ENCODE measurements at places on chromosomes 11 and 22.

GRCh38 chr22:41732096-41732772 is 32.9 kb downstream of the MEI1 start:
- no peak for DNase-seq

DNA sequence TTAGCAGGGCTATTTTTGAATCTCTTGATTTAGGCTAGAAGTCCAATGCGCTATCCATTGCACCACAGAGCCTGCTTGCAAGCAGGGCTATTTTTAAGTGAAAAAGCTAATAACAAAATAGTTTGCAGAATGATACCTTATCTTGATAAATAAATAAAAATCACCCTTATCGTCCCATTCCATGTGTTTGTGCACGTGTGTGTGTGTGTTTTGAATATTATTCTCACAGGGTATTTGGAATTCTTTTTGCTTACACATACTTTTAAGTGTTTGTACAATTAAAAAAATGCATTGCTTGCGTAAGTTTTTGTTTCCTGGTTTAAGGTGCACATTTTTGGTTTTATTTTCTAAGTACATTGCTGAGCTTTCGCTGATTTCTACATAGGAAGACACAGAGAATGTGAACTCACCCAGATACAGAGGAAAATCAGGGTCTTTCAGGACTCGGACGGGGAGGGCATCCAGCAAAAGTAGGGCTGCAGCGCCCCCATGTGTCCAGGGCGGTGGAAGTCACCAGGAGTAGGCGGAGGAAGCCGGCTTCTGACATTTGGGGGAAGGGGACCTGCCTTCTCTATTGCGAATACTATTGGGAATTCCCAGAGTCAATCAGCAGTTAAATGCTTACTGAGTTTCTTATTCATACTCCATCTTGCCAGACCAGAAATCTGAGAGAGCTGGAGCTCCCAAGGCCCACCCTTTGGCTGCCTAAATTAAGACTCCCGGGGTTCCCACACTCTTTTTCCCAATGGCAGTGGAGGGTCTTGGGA is 27.3 kb downstream of the SLC1A2 start:
- peak; percentile 74 for DNase-seq

DNA sequence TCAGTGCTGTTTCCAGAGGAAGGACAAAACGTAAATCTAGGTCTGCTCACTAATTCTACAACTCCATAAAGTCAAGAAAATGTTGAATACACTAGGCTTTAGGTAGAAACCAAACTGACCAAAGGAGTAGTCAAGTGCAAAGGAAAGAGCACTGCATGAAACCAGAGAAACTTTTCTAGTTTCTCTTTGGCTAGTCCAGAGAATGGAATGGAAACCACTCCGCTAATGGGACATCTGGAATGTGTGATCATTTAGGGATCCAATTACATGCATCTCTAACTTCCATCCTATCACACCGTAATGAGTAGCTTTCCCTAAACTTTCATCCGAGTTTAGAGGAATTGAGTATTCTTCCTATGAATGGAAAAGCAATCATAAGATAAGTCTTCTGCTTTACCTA is 2.4 kb downstream of the OR52M1 start:
- DNase-seq = no peak

DNA sequence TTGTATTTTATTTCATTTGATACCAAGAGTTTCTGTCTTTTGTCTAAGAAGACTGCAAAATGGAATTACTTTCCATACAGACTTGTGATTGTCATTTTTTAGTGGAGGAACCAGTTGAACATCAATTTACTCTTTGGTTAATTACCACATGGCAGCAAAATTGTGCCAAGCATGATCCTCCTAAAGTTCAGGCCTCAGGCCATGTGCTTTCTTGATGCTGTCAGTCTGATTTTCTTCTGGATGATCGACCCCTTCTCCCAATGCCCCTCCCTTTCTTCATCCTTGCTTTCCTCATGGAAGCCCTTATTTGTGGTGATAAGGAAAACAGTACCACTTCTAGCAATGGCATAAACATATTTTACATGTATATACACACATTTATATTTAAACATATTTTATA is 76.2 kb downstream of the SVIP start:
- DNase-seq = no peak

GRCh38 chr11:64778223-64778472 is 194 bp downstream of the SF1 start:
- DNase-seq = no peak

DNA sequence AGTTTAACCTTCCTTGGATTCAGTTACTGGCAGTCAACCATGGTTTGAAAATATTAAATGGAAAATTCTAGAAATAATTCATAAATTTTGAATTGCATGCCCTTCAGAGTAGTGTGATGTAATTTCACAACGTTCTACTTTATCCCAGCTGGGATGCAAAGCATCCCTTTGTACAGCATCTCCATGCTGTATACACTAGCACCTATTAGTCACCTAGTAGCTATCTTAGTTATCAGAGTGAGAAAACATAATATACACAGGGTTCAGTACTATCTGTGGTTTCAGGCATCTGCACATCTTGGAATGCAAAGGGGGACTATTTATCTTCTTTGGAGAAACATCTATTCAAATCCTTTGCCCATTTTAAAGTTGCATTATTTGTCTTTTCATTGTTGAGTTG is 30.8 kb downstream of the CBL start:
- no peak for DNase-seq

DNA sequence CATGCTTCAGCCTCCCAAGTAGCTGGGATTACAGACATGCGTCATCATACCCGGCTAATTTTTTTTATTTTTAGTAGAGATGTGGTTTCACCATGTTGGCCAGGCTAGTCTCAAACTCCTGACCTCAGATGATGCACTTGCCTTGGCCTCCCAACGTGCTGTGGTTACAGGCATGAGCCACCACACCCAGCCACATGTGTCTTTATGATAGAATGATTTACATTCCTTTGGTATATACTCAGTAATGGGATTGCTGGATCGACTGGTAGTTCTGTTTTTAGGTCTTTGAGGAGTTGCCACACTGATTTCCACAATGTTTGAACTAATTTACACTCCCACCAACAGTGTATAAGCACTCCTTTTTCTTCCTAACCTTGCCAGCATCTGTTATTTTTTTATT is 276.2 kb downstream of the METTL15 start:
- DNase-seq = no peak

DNA sequence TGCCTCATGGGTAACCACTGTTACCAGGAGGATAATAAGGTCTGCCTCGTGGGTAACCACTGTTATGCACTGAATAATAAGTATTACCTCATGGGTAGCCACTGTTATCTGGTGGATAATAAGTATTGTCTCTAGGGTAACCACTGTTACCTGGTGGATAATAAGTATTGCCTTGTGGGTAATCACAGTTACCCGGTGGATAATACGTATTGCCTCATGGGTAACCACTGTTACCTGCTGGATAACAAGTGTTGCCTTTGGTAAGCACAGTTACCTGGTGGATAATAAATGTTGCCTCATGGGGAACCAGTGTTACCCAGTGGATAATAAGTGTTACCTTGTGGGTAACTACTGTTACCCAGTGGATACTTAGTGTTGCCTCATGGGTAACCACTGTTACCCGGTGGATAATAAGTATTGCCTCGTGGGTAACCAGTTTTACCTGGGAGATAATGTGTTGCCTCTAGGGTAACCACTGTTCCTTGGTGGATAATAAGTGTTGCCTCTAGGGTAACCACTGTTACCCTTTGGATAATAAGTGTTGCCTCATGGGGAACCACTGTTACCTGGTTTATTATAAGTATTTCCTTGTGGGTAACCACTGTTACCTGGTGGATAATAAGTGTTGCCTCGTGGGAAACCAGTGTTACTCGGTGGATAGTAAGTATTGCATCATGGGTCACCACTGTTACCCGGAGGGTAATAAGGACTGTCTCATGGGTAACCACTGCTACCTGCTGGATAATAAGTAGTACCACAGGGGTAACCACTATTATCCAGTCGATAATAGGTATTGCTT is 10.6 kb upstream of the NXPE4 start:
- DNase-seq = no peak

GRCh38 chr22:16965560-16965959 is 42.5 kb downstream of the GAB4 start:
- no peak for DNase-seq

GRCh38 chr11:8093931-8094575 is 13.0 kb downstream of the TUB start:
- DNase-seq = no peak

- peak; percentile 77 for DNase-seq
These were observed 6.3 kb upstream of the FADS3 start for GRCh38 chr11:61897387-61898246.

DNA sequence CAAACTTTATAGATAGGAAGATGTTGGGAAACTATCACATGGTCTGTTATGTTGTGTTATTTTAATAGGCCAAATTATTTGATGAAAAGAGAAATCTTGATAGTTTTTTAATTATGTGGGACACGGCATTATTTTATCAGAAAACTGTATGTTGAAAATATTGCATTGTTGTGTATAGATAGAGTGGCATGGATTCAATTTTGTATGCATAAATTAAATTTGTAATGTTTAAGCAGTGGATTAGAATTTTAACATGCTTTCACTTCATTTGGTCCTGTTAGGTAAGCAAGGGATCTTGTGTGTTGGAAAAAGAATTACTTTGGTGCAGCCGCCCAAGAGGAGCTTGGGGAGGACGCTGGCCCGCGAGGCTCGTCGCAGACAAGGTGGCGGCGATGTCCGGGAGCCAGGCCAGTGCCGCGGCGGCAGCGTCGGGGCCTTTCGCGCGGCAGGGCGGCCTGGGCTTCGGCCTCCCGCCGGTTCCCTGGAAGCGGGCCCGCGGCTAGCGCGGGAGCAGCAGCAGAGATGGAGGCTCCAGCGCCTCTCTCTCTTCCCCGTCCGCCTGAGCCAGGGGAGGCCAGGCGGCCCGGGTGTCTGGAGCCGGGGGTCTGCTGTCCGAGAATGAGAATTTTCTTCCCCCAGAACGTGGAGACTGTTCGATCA is 82.7 kb downstream of the GGT1 start:
- no peak for DNase-seq
